Hematopoietic multipotent progenitor cell treated with erythropoietin and hydrocortisone succinate and interleukin-3 and kit ligand, for 4 days (in vitro differentiated cells): ENCODE measurements at places on chromosomes 1 and 21.

DNA sequence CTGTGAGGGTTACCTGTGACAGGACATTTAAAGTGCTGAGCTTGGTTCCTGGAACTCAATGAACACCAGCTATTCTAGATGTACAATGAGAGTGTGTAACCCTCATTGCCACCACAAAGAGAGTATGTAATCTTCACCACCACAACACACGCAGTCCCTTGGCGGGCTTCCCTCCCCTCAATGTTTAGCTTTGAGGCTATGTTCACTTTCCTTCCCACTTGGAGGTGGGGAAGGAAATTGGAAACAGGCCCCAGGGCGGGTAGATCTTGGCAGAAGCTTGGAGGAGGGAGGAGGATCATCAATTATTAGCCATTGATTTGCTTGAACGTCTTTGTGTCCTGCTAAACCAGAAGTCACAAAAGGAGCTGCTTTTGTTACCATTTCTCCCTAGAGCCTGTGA is 8.3 kb upstream of the COL16A1 start:
- no peak for DNase-seq

- DNase-seq, result peak; percentile 84
Observed at GRCh38 chr1:94481473-94481933, 60.1 kb downstream of the F3 start.

DNA sequence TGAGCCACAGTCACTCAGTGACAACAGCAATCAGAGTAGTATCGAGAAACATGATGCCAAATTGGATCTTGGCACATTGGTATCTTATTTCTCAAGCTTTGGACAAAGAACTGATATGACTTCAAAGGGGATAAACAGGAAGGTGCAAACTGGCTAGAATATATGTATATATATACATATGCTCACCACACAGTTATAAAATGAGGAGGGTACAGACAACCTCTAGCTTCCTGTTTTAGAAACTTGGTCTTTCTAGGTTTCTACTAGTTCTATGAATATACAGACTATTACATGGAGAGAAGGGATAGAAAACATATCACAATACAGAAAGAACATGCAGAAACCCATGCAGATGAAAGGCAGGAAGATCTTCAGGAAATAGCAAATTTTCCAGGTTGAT is 292.1 kb upstream of the SNX7 start:
- peak; percentile 14 for DNase-seq

DNA sequence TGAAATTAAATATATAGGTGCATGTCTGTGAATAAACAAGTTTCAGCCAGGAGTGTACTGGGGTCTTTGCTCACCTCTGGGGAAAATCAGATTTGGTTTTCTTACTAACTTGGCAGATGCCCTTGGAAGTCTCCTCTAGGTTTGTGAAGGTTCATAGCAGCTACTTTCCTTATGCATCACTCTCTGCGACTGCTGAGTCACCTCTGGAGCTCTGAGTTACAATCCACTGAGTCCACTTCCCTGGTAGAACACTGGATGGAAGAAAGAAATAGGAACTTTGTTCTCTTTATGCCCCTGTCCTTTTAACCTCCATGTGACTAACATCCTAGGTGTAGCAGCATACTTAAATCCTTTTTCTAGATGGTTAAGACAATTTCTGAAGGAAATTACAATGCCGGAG is 4.4 kb upstream of the FASLG start:
- DNase-seq, result no peak

GRCh38 chr1:74583397-74583796 is 71.0 kb upstream of the LRRC53 start:
- DNase-seq, result no peak

- DNase-seq, result no peak
Observed at GRCh38 chr1:116067566-116067890, 43.7 kb upstream of the MAB21L3 start.

- peak; percentile 37 for DNase-seq
Observed at GRCh38 chr1:233364695-233365539, 37.4 kb downstream of the MAP3K21 start.

GRCh38 chr1:70847013-70847412 is 200.6 kb downstream of the PTGER3 start:
- DNase-seq, result no peak

DNA sequence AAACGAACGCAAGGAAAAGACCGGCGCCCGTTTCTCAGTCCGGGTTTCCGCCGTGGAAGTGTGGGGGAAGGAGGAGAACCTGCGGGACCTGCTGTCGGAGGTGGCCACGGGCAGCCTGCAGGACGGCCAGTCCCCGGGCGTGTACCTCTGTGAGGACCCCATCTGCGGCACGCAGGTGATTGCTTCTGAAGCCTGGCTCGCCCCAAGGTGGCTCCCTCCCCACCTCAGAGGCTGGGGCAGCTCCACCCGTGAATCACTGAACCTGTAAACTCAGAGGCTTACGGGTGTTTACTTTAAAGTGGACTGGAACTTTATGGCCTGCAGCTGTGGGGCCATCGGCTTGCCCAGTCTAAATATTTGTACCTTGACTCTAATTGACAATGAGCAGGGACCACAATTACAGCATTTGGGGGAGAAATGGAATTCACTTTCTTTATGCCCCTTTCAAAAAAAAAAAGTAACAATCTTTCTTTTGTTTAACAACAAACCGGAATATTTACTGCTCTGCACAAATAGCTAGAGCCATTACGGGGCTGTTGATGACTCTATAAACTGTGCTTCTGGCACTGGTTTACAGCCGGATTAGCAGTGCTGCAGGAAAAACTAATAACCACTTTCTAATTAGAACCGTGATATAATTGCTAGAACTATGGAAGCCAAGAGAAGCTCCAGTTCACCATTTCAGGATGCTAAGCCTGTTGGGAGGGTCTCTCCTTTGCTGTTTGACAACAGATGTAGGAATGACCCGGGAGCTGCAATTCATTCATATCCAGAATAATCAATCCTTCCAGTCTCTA is 454.8 kb downstream of the KIF26B start:
- no peak for DNase-seq

- no peak for DNase-seq
Observed at GRCh38 chr1:178064191-178064821, 29.6 kb upstream of the RASAL2 start.

DNA sequence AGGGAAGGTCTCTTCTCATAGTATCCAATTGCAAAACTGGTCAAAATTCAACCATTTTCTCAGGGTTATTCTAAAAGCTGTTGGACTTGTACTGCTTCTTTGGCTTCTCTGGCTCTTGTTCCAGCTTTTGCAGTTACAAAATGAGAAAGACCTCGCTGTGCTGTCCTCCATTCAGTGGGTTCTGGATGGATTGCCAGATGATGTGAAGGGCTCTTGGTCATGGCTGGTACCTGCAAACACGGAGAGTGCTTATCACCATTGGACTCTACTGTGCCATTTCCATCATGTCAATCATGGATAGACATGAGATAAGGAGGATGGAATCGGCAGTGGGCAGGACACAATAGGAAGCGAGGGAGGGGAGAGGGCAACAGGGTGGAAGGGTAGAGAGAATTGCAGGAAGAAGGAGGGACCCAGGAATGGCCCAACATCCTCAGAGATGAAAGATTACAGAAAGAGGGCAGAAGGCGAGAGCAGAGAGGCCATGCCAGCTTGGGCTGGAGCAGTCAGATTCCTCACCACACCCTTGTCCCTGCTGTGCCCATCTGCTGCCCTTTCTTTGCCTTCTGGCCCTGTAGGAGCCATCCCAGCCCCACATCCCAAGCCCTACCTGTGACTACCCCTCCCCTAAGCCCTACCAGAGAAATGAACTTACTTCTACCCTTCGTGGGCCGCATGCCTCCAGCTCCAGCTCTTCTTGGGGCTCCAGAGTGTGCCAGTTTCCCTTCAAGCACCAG is 70.3 kb downstream of the HIVEP3 start:
- DNase-seq, result no peak
